ENCODE measurements at places on chromosomes 11 and 22.
A peak's percentile ranks its signal among the peaks of the same experiment; 100 is the strongest.

GRCh38 chr11:59416613-59417012 lies 9.6 kb downstream of the OR5A2 start:
- peak; percentile 16 for DNase-seq

GRCh38 chr11:104148706-104149105 lies 15.2 kb downstream of the PDGFD start:
- no peak for DNase-seq

DNA sequence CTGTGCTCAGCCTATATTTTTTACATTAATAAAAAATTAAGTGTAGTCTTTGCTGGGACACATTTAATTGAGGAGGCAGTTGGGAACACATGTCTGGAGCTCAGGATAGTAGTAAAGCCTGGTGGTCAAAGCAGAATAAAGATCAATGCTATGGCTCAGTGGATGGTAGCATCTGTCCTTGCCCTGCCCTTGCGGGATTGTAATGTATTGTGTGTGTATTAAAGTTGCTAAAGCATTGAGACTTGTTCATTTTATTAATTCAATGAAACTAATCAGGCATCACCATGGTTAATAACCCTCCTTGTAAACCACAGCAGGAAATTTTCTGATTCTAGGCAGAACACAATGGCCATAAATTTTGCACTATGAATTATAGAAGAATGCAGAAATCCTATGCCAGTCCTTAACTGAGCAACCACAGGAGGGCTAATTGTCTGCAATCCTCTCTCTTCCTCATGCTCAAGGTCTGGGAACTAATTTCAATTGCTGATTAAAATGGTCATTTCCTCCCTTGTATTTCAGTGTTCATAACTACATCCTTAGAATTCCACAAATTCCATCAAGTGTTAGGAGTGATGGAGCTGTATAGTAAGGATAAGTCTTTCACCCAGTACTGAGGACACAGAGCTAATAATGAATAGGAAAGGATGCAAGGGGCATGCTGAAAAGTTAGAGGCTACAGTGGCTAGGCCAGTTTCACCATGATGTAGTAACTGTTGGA lies 403.2 kb upstream of the DDI1 start:
- no peak for DNase-seq

DNA sequence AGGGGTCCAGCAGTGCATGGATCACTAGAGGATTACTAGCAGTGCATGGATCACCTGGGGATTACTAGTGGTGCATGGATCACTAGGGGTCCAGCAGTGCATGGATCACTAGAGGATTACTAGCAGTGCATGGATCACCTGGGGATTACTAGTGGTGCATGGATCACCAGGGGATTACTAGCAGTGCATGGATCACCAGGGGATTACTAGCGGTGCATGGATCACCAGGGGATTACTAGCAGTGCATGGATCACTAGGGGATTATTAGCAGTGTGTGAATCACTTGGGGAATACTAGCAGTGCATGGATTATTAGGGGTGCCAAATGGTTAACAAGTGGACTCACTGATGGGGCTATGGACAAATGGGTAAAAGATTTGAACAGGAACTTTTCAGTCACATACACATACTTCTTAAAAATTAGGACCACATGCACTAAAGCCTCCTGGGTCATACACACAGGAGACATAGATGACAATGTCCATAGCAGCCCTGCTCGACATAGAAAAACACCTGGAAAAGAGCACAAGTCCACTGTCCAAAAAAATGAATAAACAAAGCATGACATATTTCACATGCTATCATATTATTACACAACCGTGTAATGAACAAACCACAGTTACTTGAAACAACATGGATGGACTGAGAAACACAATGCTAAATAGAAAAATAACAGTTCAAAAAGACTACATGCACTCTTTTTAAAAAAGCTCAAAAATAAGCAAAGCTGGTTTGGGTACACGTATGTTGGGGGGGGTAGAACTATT lies 109.8 kb downstream of the CD44 start:
- DNase-seq = no peak

- no peak for DNase-seq
Observed at GRCh38 chr11:18332302-18332701, 9.9 kb downstream of the GTF2H1 start.

DNA sequence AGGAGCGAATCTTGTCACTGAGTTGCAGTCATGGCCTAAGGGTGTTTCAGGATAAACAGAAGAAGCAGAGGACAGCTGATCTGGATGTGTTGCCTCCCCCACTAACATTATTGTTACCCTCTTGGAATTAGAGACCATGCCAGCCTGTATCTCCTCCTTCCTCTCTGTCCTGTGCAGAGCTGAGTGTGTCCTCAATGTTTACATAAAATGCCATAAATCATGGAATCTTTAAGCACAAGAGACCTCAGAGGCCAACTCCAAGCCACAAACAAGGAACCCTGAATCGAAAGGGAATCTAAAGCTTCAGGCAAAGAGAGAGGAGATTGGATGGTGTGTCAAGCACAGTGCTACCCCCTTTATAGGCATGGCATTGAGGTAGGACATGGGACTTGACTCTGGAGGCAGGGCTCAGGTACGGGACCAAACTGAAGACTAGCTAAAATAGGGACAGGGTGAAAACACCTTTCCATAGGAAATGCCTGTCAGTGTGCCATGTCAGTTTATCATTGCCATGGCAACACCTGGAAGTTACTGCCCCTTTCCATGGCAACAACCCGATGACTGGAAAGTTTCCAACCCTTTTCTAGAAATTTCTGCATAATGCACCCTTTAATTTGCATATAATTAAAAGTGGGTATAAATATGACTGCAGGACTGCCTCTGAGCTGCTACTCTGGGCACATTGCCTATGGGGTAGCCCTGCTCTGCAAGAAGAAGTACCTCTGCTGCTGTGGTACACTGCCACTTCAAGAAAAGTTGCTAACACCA lies 489.7 kb downstream of the MIAT start:
- no peak for DNase-seq

GRCh38 chr22:49429066-49429465 lies 398.6 kb downstream of the BRD1 start:
- no peak for DNase-seq

DNA sequence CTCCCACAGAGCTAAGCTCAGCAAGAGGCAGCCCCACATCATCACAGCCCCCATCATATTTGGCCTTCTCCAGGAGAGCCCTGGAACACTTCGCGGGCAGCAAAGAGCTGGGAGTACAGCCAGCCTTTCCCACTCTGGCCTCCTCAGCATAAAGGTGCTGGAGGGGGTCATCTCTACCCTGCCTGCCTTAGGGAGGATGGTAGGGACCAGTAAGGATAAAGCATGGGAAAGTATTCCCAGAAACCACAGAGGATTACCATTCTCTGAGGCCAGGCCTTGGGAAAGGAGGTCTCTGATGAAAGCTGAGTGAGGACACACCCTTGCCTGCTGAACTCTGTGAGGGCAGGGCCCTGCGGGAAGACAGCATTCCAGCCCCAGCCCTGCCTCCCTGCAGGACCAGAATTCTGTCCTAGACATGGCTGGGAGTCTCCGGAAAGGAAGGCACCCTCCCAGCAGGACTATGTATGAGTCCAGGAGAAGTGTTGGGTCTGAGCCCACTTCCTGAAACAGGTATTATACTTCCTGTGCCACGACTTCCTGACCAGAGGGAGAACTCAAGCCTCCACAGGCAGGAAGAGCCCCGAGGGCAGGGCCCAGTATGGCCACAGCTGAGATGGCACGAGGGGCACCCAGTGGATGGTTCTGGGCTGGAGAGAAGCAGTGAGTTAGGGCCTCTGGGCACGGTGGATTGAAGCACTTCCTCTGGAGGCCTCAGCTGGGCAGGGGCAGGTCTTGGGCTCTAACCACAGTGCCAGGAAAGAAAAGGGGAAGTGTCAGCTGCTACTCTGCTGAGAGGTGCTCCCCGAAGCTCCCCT lies 12.9 kb upstream of the CASTOR1 start:
- peak; percentile 92 for DNase-seq

DNA sequence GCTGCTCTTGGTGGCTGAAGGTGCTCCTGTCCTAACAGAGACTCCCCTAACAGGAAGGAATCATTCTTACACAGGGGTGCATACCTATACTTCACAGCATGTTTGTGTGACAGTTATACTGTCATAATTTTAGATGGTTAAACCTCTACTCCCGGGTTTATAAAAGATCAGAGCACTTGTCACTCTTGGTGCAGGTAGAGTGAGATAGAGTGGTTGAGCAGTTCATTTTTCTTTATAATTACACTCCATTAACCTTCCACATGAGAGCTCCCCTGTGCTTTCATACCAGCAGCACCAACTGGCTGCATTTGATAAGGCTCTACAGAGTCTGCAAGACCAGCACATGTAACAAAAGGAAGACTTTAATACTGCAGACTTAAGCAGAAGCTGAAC lies 72.9 kb downstream of the LARGE2 start:
- DNase-seq = peak; percentile 89

- DNase-seq = no peak
Observed at GRCh38 chr11:108639146-108639545, 25.7 kb upstream of the DDX10 start.

DNA sequence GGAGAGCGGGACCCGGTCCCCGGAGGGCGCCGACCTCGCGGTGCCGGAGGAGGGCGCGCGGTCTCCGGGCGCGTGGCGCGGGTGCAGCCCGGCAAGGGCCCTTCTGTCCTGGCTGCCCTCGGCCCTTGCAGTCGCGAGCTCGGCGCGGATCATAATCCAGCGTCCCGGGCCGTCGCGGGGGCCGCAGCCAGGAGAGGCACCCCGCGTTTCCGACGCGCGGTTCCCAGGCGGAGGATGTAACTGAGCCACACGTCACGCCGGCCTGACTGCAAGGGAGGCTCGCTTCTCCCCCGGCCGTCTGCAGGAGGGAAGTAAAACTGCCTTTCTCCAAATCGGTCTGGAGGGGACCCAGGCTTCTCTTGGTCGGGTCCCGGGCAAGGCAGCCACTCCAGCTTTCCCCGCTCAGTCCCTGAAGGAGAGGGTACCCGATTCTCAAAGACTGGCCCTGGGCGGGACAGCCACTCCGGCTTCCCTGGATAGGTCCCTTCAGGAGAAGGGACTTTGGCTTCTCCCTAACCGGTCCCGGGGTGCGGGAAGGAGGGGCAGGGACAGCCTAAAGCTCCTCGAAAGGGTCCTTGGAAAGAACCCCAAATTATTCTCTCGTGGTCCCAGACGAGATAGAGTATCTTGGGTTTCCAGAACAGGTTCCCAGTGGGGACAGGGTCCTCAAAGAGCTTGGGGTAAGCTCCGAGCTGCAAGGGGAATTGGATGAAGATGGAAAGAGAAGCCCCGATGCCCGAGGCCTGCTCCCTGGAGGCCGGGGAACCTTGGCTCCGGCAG lies 836 bp downstream of the SPON1 start:
- peak; percentile 40 for DNase-seq

DNA sequence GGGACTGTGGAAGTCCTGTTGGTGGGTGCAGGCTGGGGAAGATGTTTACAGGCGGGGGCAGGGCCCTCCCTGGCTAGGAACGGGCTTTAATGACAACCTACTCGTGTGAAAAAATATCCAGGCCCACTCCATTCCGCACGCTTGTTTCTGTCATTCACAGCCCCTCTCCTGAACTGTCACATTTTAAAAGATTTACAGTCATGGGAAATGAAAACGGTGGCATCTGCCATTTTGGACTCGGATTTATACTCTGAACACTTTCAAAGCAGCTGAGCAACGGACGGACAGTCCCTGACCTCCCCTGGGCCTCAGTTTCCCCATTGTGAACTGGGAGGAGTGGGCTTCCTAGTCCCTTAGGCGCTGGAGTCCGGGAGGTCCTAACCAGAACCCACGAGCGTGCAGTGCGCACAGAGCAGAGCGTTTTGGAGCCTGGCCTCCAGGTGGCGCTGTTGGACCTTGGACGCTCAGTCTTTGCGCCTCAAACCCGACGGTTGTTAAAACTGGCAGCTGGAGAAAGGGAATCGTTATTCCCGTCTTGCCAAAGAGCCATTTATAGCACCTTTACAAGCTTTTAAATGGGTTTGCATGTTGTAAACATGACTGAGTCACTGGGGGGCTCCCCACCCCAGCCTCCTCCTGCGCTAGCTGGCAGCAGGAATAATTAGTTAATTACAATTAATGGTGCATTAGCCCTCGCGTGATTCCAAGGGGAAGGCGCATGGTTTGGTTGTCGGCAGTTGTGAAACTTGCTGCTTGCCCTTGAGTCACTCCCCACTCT lies 75.3 kb downstream of the FBLN1 start:
- peak; percentile 89 for DNase-seq

DNA sequence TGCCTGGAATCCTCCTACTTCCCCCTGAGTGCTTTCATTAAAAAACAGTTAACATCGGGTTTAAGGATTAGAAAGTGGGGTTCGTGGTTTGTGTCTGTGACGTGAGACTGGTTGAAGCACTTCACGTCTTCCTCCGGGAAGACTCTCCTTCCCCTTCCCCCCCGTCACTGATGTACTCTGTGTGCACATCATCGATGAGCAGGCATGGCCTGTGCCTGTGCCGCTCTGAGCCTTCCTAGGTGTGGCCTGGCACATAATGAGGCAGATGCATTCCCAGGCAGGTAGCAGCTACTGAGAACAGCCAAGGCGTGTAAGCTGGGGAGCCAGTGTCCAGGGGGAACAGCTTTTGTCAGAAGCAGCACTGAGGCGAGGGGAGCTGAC lies 93.8 kb downstream of the BCR start:
- DNase-seq = no peak

DNA sequence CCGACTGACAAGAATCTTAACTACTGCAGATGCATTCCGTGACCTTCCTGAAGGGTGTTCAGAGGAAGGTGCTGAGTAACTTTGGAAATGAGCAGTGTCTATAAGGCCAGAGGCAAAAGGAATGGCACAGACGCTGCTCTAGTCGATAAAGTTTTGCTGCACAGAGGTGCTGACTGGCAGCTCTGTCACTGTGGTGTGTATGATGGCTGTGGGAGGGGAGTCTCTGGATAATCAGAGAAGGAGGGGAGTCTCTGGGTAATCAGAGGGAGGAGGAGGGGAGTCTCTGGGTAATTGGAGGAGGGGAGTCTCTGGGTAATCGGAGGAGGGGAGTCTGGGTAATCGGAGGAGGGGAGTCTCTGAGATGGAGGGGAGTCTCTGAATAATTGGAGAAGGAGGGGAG lies 18.4 kb downstream of the PTDSS2 start:
- DNase-seq = no peak

DNA sequence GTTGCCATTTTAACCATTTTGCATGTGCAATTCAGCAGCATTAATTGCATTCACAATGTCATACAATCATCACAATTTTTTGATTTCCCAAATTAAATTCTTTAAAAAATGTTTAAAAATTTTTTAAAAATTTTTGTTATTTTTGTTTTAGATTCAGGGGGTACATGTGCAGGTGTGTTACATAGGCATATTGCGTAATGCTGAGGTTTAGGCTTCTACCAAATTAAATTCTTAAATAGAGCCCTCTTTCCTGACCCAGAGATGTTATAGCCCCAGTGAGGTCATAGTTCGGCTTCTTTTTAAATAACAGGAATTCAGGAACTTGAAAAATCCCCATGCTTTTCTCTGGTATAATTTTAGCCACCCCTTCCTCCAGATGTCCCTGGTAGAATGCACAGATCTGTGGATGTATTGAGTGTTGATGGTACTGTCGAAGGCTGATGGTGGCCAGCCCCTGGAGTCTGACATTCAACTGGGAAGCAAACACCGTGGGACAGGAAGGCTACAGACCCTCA lies 11.3 kb upstream of the AMPD3 start:
- no peak for DNase-seq

DNA sequence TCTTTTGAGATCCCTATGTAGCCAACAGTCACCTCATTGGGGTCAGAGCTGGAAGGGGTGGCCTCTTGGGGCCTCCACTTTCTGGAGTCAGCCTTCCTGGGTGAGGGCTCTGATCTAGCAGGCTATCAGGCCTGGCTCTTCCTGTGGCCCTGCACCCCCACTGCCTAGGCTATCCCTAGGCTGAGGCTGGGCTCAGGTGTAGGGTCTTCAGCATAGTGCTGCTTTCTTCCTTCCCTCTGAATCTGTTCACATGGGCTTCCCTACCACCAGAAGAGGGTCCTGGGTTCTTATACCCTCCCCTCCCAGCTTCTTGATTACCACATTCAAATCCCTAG lies 456 bp upstream of the SPI1 start:
- DNase-seq = no peak

Measured in hematopoietic multipotent progenitor cell treated with erythropoietin and hydrocortisone succinate and interleukin-3 and kit ligand, for 4 days (in vitro differentiated cells).